CD4-positive, alpha-beta T cell (primary cell): ENCODE measurements at places on chromosomes 4 and X.

DNA sequence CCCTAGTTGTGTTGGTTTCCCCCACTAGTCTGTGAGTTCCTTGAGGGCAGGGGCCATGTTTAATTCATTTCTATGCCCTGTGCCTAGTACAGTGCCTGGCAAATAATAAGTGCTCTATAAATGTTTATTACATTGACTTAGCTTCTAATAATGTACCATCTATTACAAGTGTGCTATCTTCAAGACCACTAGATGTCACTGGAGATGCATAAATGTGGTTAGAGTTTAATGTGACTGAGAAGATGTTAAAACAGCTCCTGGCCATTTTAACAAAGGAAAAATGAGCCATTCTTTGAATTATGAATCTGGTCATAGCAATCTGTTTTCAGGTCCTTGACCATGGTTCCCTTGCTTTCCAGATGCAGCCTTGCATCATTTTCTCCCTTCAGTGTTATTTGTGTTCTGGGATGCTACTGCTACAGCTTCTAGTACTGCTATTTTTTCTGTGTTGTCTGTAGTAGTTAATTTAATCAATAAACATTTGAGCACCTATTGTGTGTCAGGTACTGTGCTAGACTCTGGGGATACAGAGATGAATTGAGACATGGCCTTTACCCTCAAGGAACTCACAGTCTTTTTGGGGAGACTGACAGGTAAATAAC lies 43.2 kb downstream of the SLC9A6 start:
- H3K27me3 ChIP-seq: no peaks in the 10 kb centered on the region
- no peaks in the 10 kb centered on the region for H3K4me1 ChIP-seq
- no peak for DNase-seq
- H3K36me3 ChIP-seq: peaks cover 22% of the 10 kb centered on the region
- no peak overlapping the region for H3K4me3 ChIP-seq
- H3K27ac ChIP-seq: no peak overlapping the region

- H3K36me3 ChIP-seq: no peaks in the 10 kb centered on the region
- H3K4me3 ChIP-seq: no peak overlapping the region
These were observed 56.0 kb upstream of the RELL1 start for GRCh38 chr4:37742149-37742548.

GRCh38 chr4:57734104-57734670 lies 624.0 kb upstream of the IGFBP7 start:
- no peaks in the 10 kb centered on the region for H3K27me3 ChIP-seq
- DNase-seq: no peak
- no peak overlapping the region for H3K4me3 ChIP-seq
- no peaks in the 10 kb centered on the region for H3K4me1 ChIP-seq
- H3K27ac ChIP-seq: no peak overlapping the region

- no peaks in the 10 kb centered on the region for H3K27me3 ChIP-seq
- no peak overlapping the region for H3K4me3 ChIP-seq
These were observed 63.6 kb downstream of the PALLD start for GRCh38 chr4:168560184-168561180.

DNA sequence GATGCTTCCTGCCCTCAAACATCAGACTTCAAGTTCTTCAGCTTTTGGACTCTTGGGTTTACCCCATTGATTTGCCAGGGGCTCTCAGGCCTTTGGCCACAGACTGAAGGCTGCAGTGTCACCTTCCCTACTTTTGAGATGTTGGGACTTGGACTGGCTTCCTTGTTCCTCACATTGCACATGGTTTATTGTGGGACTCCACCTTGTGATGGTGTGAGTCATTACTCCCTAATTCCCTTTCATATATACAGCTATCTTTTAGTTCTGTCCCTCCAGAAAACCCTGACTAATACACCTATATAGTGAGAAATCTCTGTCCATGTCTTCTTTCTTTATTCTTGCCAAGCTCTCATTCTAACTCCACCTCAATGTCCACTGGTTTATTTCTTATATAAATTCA lies 736.9 kb upstream of the HS3ST1 start:
- no peaks in the 10 kb centered on the region for H3K4me1 ChIP-seq
- H3K27me3 ChIP-seq: no peaks in the 10 kb centered on the region
- H3K27ac ChIP-seq: no peak overlapping the region
- DNase-seq: no peak
- no peaks in the 10 kb centered on the region for H3K36me3 ChIP-seq

- no peaks in the 10 kb centered on the region for H3K36me3 ChIP-seq
- H3K4me1 ChIP-seq: no peaks in the 10 kb centered on the region
- no peak overlapping the region for H3K27ac ChIP-seq
- no peak overlapping the region for H3K4me3 ChIP-seq
- DNase-seq: no peak
These were observed 258.1 kb upstream of the AGTR2 start for GRCh38 chrX:115912372-115912897.

DNA sequence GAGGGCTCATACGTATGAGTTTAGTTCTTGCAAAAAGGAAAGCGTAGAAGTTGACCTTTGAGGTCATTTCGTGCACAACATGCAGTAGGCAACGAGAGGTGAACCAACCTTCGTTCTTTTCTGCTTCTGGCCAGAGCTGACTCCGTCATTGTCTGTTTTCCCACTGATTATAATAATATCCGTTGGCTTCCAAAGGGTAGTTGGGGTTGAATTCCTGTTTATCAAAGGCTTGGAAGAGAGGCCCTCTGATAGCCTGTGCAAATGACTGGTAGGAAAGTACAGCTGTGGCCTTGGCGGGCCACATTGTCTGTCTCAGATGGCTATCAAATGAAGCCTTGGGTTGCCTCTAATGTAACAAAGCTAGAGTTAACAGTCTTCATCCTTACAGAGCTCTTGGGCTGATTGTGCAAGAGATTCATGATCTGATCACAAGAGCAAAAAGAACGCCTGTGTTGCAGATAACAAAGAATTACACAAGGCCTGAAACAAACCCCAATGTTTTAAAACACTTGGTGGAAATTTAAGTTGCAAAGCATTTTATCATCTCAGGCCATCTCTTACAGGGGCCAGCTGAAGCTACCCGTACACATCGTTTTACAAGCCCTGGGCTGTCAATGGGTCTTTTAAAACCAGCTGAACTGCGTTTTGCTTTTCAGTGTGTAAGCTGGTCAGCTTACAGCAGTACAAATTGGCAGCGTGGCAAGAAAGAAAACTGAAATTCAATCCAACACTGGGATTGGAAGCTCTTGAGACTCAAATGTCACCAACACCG lies 46.1 kb upstream of the FAM9C start:
- no peaks in the 10 kb centered on the region for H3K36me3 ChIP-seq
- peaks cover 72% of the 10 kb centered on the region for H3K4me1 ChIP-seq
- peak overlapping the region; percentile 85 for H3K27ac ChIP-seq
- H3K4me3 ChIP-seq: peak overlapping the region; percentile 22
- H3K27me3 ChIP-seq: no peaks in the 10 kb centered on the region

- peaks cover 38% of the 10 kb centered on the region for H3K4me1 ChIP-seq
- H3K36me3 ChIP-seq: peaks cover 75% of the 10 kb centered on the region
- no peak overlapping the region for H3K4me3 ChIP-seq
- H3K27ac ChIP-seq: no peak overlapping the region
- no peaks in the 10 kb centered on the region for H3K27me3 ChIP-seq
These were observed 24.8 kb downstream of the KLF3 start for GRCh38 chr4:38688676-38689355.

DNA sequence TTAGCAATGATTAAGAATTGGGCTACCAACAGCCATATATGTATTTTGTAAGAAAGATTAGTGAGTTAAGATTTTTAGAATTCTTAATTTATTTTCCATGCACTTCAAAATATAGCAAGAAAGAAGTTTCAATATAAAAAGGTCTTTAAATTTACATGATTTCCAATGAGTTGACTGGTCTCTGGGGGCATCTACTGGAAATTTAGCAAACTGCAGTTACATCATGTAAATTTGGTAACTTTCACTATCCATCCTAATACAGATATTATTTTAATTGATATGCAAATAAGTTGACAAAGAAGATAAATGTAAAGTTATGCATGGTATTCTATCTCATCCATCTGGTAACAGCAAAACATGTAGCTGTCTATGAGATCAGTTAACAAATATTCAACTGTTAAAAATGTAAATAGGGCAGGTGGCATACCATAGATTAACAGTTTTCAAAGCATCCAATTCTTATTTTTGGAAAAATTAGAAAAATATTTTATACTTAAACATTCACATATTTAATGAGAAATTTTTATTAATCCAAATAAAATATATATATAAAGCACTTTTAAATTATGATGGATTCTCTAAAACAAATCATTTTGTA lies 29.1 kb downstream of the TTC29 start:
- no peak overlapping the region for H3K4me3 ChIP-seq
- H3K27ac ChIP-seq: no peak overlapping the region
- no peaks in the 10 kb centered on the region for H3K36me3 ChIP-seq
- H3K4me1 ChIP-seq: no peaks in the 10 kb centered on the region
- peak; percentile 43 for DNase-seq
- H3K27me3 ChIP-seq: peaks cover 15% of the 10 kb centered on the region

DNA sequence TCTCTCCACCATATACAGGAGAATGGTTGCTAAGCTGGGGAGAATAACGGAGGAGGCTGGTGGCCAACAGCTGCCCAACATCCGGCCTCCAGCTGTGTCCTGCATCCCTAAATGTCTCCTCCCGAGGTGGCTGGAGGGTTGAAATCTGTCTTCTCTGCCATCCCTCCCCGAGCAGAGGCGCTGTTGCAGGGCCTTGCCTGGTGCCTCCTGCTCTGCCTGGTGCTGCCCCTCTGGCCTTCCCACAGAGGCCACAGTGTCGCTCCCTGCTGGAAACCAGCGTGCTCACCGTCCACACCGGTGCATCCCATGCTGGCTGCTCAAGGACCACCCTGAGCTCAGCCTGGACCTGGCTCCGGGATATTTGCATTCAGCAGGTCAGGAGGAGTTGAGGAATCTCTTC lies 115.2 kb downstream of the ENPP6 start:
- H3K4me1 ChIP-seq: no peaks in the 10 kb centered on the region
- peaks cover 6% of the 10 kb centered on the region for H3K27me3 ChIP-seq

GRCh38 chr4:184756399-184756798 lies 22.5 kb upstream of the CENPU start:
- H3K27me3 ChIP-seq: no peaks in the 10 kb centered on the region
- DNase-seq: no peak
- no peak overlapping the region for H3K4me3 ChIP-seq
- H3K4me1 ChIP-seq: peaks cover 2% of the 10 kb centered on the region
- H3K36me3 ChIP-seq: peaks cover 28% of the 10 kb centered on the region
- no peak overlapping the region for H3K27ac ChIP-seq

DNA sequence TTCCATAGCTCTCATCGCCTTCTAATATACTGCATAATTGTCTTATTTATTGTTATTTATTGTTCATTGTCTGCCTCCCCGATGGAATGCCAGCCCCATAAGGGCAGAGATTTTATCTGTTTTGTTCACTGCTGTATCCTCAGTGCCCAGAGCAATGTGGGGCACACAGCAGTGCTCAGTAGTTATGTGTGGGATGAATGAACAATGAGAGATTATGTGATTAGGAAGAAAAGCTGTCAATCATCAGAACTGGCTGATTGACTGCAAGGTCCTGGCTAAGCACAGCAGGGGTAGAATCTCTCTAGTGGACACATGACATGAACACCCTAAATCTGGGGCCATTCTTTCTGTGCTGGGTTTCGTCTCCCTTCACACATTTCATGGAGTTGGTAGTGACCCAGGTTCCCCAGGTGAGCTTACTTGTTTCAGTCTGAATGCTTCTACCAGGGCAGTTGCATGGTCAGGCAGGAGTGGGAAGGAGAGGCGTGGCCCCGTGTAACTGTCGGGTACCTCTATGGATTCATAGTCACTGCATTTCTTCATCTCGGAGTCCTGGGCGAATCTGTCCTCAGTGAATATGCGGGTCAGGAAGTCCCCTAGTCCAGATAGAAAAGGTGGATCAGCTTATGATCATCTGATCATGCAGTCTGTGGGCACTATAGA lies 12.6 kb downstream of the PPEF2 start:
- no peak overlapping the region for H3K27ac ChIP-seq
- no peaks in the 10 kb centered on the region for H3K27me3 ChIP-seq
- DNase-seq: no peak
- no peaks in the 10 kb centered on the region for H3K36me3 ChIP-seq
